GM13977 (cell line): ENCODE measurements at places on chromosomes 7 and 10.
A peak's percentile ranks its signal among the peaks of the same experiment; 100 is the strongest.

DNA sequence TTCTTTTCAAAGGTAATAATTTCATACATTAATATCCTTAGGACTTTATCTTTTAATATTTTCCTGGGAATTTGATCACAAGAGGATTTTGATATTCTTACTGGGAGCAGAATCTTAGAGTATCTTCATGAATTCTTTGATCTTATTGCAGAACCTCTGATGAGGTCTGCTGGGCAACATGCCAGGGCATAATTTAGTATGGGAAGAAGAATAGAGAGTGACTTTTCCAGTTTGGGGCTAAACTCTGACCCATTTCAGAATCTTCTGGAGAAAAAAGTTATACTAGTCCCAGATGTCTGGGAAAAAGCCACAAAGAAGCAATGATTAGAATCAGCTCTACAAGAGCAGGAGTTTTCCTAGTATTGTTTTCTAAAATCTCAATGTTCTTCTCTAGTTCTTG lies 28.0 kb upstream of the RSU1 start:
- no peak for DNase-seq

DNA sequence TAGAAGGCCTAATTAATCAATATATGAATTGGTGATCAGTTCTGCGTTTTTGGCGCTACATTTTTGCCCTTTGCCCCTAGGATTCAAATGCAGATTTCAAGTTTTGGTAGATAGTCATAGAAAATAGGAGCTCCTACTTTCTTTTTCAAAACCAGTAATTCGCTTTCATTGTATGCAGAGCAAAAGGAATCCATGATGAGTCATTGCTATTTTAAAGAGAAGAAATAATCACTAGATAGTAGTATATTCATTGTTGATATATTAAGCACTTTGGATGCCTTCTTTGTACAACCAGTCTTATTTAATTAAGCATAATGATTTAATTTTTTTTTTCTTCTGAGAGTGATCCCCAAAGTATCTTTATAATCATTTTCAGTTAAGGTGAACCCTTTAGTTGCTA lies 50.3 kb downstream of the CSTF2T start:
- no peak for DNase-seq

- no peak for DNase-seq
These were observed 16.3 kb downstream of the SFTPA1 start for GRCh38 chr10:79627075-79627474.

DNA sequence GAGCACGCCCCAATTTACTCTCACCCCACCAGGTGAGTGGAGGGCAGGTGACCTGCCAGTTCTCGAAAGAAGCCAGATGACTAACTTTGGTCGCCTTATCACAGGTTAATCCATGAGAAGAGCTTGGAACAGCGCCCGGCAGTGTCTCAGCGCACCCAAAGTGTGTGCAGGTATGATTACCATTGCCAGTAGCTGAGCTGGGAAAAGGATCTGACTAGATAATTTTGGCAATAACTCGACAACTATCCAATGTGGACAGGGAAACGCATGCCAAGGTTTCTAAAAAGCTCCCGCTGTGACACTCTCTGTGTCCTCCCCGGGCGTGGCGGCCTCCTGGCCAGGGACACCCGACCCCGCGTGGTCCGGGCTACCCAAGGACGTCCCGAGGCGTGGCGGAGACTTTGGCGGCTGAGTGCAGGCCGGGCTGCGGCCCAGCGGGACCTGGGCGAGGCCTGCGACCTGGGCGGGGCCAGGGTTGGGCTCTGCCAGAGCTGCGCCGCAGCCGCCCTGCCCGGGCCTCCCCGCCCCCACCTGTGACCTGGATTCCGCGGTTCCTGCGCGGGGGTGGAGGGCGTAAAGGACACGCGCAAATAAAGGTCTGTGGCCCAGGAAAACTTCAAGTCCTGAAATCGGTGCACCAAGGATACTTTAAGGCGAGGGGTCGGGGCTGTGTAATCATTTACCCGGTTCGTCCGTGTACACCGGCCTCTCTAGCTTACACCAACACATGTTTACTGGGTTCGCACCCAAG lies 13.7 kb upstream of the WAPL start:
- DNase-seq: peak; percentile 50

- DNase-seq: no peak
These were observed 60.6 kb upstream of the AKR1C1 start for GRCh38 chr10:4902571-4903011.

DNA sequence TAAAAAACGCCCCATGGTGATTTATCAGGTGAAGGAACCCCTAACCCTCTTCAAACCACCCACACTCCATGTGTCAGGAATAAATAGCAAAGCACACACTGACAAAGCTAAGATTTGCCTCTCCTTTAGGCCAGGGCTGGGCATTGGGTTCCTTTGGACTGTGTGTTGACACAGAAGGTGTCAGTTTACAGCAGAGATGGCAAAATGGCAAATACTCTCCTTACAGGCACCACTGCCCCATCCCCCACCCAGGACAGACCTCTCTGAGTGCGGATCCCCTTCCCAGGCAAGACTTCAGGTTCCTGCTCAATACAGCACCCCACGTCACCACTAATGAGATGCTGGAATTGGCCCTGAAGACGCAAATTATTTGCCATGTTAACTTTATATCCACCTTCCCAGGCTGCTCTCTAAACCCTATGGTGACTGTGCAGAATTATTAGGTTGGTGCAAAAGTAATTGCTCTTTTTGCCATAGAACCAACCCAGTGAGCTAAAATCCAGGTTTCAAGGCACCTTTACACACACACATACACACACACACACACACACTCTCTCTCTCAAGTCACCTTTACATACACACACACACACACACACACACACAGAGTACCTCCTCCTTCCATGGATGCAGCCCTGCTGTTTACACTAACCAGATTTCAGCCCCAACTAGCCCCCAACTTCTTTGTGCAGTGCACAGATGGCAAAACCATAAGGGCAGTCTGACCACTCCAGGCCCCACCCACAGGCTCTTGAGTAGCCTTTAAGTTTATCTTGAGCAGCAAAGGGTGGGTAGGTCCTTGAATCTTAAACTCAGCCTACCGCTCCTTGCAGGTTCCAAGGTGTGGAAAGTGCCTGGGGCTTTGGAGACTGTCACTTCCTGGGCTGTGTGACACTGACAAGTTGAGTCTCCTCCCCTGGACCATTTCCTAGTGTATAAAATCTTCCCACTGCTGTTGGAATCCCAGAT lies 4.0 kb upstream of the ZCCHC24 start:
- DNase-seq: no peak

GRCh38 chr10:115171392-115171960 lies 78.3 kb downstream of the ATRNL1 start:
- DNase-seq: no peak

GRCh38 chr10:80504897-80505465 lies 32.7 kb upstream of the SH2D4B start:
- DNase-seq: no peak

DNA sequence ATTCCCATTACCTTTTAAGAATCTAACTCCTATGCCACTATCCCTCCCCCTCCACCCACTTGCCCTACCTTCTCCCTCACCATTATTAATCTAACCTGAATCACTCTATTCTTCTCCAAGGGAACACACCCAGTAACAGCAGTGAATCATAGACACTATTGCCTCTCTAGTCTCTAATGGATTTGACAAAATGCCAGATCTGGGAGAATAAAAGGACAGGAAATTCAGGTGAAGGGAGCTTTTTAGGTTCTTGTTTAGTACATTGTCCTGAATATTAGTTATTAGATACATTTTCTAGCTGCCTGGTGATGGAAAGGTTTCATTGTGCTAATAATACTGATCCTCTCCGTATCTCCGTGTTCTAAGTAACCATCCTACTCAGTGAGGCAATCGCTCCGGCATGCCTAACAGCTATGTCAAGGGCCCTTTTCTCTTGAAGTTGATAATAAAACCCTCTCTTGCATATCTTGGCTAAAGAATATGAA lies 4.1 kb upstream of the SFR1 start:
- no peak for DNase-seq

DNA sequence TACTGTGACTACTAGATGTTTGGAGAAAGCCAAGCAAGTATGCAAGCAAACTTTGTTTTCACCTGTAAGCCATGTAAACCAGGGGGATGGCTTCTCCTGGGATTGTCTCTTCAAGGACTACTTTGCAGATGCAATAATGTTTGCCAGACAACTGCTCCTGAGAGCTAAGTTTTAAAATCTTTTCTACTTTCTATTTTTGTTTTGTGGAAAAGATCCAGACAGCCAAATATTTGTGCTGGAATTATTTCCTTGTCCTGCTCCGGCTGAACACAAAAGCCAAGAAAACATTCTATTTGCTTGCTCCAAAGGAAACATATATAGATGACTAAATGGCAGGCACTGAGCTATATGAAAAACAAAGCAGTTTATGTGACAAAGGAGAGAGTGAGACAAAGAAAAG lies 51.6 kb downstream of the TFPI2 start:
- DNase-seq: no peak

DNA sequence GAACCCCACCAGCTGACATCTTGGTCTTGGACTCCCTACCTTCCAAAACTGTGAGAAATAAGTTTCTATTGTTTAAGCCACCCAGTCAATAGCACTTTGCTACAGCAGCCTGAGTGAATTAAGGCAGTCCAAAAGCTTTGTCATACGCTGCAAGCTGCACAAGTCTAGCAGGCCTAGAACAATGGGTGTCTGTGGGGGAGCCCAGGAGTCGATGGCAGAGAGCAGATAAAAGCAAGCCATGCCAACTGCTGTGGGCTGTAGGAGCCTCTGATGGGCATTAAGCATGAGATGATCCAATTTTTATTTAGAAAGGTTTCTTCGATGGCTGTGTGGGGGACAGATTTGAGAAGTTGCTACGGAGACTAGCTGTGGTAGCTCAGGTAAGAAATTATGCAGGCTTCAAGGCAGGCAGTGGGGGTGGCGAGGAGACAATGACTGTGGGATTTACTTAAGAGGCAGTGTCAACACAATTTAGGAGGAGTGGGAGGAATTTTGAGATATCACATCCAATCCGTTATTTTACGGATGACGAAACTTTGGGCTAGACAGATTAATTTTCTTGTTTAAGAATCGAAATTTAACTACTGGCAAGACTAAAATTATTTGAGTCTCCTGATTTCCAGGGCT lies 110.4 kb downstream of the NRCAM start:
- DNase-seq: no peak

DNA sequence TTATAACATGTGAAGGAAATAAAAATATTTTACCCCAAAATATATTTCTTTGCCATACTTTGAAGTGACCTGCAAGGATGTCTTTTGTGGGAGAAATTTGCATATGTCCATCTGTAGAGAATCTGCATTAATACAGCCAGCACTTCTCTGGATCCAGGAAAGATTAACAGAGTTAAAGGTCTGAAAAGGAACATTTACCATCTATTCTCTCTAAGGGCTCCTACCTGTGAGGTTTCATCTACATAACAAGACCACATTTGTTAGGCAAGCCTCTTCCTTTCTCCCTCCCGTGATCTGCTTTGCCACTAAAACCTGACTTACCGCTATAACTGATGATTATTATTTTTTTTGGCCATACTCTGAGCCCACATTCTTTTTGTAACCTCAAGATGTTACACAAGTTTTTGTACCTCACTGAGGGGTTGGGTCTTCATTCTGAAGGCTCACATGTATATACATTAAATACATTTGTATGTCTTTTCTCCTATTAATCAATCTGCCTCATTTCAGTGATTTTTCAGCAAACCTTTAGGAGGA lies 129.4 kb downstream of the AKR1D1 start:
- DNase-seq: no peak

- DNase-seq: no peak
These were observed 10.7 kb downstream of the MRC1 start for GRCh38 chr10:17819836-17820235.

- DNase-seq: no peak
These were observed 24.1 kb upstream of the TRIM8 start for GRCh38 chr10:102620138-102620590.

- DNase-seq: no peak
These were observed 34.0 kb upstream of the JCAD start for GRCh38 chr10:30093303-30093950.
